ENCODE measurements at places on chromosomes 6 and 20. TPM values are rescaled to one million over a fixed set of nuclear protein-coding genes. Genes with fewer than 3 reads are reported as not detected.

The FAM120B gene
- 11.3 TPM for polyA plus RNA-seq

The CDH4 gene
- 11.5 TPM for polyA plus RNA-seq

The PTPRK gene
- 14.7 TPM for polyA plus RNA-seq

The SFT2D1 gene
- 45.1 TPM for polyA plus RNA-seq

The HSPA12B gene
- polyA plus RNA-seq = not detected

The ADAM33 gene
- not detected for polyA plus RNA-seq

The BPIFA1 gene
- polyA plus RNA-seq = not detected

The ENPP3 gene
- polyA plus RNA-seq = not detected

The BNIP5 gene
- polyA plus RNA-seq = not detected

The C20orf144 gene
- polyA plus RNA-seq = 0.03 TPM

The CALHM4 gene
- polyA plus RNA-seq = 0.24 TPM

The RBM24 gene
- polyA plus RNA-seq = 0.54 TPM

The SLC2A10 gene
- polyA plus RNA-seq = not detected

The MOG gene
- not detected for polyA plus RNA-seq

The ERVFRD-1 gene
- polyA plus RNA-seq = not detected

The SMPDL3A gene
- 4.8 TPM for polyA plus RNA-seq

The PRICKLE4 gene
- polyA plus RNA-seq = 0.25 TPM

The MYCT1 gene
- polyA plus RNA-seq = not detected

The CRISP2 gene
- polyA plus RNA-seq = not detected

The SMIM8 gene
- 2.1 TPM for polyA plus RNA-seq

The C20orf96 gene
- 2.3 TPM for polyA plus RNA-seq

The CRISP3 gene
- polyA plus RNA-seq = not detected

The RPP40 gene
- polyA plus RNA-seq = 9.7 TPM

The IPCEF1 gene
- not detected for polyA plus RNA-seq

The CST4 gene
- not detected for polyA plus RNA-seq

The SAMD3 gene
- 0.29 TPM for polyA plus RNA-seq

The COL11A2 gene
- polyA plus RNA-seq = 0.12 TPM

The BPI gene
- not detected for polyA plus RNA-seq

The DUSP15 gene
- not detected for polyA plus RNA-seq

The VNN1 gene
- 0.17 TPM for polyA plus RNA-seq

The CLVS2 gene
- not detected for polyA plus RNA-seq

The HUS1B gene
- polyA plus RNA-seq = 0.17 TPM

The EPHA7 gene
- polyA plus RNA-seq = not detected

The MYL9 gene
- 3.7 TPM for polyA plus RNA-seq

The PRDM13 gene
- not detected for polyA plus RNA-seq

The CGAS gene
- polyA plus RNA-seq = 0.84 TPM

The CBLN4 gene
- polyA plus RNA-seq = not detected

The LPA gene
- polyA plus RNA-seq = not detected

The NECAB3 gene
- 5.4 TPM for polyA plus RNA-seq

The KCNK16 gene
- polyA plus RNA-seq = not detected

The C20orf141 gene
- polyA plus RNA-seq = not detected
